Stimulated activated CD4-positive, alpha-beta T cell treated with anti-CD3 and anti-CD28 coated beads, Interleukin-12 subunit alpha, Interleukin-12 subunit beta, amount 100 ng/mL, for 24 hours (primary cell): ENCODE measurements at places on chromosomes 2 and 18.

GRCh38 chr2:153020201-153020600 is 301.8 kb downstream of the ARL6IP6 start:
- DNase-seq = no peak

DNA sequence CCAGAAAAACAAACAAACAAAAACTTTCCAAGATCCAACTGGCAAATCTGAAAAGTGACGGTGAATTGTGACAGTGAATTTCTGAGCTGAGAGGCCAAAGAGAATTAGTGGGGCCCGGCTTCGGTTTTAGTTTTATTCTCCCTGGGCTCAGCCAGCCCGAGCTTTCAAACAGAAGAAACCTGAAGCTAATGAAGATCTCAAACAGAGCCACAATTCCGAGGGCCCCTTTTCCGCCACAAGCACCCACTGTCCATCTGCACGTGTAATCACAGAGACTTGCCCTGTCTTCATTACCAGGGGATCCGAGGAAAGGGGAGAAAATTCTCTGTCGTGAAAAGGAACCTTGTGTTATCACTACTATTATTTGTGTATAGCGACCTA is 4.2 kb upstream of the ONECUT2 start:
- DNase-seq = no peak

GRCh38 chr2:172366596-172367150 is 60.7 kb upstream of the ITGA6 start:
- no peak for DNase-seq

DNA sequence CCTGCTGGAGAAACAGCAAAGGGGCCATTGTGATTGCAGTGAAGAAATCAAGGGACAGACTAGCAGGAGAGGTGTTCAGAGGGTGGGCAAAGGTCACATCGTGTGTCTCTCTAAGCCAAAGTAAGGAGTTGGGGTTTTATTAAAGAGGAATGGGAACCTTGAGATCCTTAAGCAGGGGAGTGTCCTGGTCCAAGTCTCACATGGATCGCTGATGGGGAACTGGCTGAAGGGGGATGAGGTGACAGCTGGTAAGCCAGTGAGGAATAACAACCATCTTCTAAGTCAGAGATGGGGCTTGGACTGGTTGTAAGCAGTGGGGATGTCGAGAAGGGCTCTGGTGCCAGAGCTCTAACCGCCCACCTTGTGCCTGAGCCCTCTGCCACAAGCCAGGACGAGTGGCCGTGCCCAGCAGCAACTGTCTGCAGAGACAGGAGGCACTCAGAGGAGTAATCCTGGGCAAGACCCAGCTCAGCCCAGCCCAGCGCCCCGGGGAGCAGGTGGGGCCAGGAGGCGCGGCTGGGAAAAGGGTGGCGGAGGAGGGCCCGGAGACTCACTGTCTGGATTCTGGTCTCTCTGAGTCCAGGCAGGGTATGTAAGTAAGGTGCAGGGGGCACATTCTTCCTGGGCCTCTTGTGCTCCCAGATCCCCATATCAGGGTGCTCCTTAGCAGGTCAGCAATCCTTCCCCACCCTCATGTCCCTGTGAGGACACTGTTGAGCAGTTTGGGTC is 13.7 kb downstream of the WNT10A start:
- DNase-seq = no peak

DNA sequence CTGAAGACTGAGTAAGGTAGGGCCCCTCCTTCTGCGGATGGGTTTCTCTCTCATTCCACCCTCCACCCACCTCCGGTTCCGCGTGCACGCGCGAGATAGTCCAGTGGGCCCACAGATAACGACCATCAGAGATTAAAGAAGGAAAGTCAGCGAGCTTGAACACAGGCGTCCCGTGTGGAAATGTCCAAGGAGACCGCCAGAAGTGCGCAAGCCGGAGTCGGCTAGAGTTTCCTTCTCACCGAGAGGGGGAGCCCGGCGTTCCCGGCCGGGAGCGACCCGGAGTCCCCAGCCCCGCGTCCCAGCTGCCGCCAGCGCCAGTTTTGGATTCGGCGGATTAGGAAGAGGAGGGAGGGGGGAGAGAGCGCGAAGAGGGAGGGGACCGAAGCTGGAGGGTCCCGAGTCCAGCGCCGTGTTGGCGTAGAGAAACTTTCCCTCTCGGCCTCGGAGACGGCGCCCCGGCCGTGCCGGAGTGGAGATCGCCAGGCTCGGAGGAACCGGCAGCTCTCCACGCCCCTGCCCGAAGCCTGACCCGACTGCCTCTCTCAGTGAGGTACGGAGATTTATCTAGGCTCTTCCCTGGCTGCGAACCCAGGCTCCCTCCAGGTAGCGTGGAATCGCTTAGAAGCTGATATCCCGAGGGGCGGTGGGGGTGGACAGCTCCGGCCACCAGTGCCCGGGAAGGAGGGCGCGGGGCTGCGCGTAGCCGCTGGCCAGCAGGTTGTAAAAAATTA is at the start of gene GULP1:
GULP1 (plus strand) TSS at position 258 of the 731 bp plus-strand sequence. CDS start 185,829 bp downstream, outside the sequence.
- DNase-seq = no peak

- no peak for DNase-seq
Measured at GRCh38 chr2:200397785-200398184, 91.3 kb downstream of the SPATS2L start.

DNA sequence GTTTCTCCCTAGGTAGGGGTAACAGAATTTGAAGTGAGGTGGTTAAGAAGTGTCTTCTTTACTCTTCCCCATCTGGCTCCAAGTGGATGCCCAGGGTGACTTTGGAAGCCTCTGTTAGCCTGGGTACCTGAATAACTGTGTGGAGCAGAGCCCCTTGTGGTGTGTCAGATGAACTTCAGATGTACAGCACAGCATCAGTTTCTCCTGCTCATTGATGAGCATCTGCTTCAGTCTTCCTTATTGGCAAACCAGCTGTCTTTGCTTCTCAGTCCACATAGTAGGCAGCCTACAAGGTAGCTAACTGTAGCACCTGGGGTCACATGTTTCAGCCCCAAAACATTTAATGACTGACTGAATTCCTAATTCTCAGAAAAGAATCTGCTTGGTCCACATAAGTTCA is 56.2 kb upstream of the ATP8B1 start:
- no peak for DNase-seq
